ENCODE measurements at places on chromosomes 11 and 22.

DNA sequence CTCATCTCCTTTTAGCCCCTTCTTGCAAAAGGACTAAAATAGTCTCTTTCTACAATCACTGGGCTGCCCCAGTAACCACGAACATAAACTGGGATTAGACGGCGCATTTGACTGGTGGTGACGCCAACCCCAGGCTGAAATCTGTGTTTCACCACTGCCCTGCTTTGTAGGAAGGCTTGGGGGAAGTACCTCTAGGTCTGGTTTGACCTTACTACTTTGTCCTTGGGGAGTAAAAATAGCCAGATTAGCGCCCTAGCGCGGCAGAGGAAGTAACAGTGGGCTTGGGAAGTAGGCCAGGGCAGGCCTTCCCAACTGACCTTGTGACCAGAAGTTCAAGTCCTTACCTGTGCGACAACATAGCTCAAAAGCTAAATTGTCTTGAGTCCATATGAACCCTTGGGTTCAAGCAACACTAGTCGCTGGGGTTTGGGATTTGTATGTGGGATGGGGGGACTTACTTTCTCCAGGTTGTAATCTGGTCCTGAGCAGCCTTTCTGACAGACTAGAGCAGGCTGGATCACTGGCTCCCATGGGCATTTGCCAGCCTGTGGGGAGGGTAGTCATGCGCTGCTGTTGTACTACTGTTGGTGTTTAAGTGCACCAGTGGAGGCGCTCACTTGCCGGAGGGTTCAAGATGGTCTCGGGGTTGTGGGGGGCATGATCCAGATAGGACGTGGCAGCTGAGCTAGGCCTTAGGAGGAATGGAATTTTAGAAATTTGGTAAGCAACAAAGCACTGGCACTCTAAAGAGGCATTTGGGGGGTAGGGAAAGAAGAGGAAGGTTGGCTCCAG lies 953 bp upstream of the PACS1 start:
- peak; percentile 31 for DNase-seq

DNA sequence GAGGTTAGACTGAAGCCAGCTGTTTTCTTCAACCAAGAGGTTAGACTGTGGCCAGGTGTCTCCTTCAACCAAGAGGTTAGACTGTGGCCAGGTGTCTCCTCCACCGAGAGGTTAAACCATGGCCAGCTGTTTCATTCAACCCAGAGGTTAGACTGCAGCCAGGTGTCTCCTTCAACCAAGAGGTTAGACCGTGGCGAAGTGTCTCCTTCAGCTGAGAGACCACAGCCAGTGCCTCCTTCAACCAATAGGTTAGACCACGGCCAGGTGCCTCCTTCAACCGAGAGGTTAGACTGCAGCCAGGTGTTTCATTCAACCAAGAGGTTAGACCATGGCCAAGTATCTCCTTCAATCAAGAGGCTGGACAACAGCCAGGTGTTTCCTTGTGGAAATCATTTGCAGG lies 498.1 kb downstream of the TBC1D22A start:
- no peak for DNase-seq

GRCh38 chr11:94194712-94195111 lies 66.1 kb downstream of the PANX1 start:
- DNase-seq = no peak

DNA sequence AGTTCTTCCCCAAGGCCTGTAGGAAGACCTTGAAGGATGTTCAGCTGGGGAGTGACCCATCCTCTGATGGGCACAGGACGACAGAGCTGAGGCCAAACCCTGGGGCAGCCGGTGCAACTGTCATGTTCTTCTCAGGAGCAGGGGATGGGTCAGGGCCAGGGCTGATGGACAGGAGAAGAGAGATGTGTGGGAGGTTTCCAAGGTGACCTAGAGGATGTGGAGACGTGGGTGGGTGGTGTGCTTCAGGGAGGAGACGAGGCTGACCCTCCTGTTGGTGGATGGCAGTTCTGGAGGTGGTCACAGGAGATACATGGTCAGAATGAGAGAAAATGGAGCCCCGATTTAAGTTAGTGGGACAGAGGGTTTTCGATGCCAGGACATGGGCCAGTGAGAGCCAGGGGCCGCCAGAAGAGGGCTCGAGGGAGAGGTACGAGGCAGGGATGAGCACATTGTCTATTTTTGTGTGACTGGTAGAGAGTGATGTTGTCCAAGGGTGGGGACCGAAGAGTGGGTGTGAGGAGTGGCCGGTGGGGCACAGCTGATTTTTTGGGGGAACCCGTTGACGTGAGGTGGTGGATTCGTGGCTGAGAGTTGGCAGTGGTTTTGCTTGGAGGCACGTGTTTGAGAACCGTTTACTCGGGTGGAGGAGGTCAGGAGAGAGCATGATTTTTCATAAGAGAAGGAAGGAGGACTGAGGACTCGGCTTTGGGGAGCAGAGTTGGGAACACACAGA lies 14.6 kb downstream of the TBC1D22A start:
- no peak for DNase-seq

DNA sequence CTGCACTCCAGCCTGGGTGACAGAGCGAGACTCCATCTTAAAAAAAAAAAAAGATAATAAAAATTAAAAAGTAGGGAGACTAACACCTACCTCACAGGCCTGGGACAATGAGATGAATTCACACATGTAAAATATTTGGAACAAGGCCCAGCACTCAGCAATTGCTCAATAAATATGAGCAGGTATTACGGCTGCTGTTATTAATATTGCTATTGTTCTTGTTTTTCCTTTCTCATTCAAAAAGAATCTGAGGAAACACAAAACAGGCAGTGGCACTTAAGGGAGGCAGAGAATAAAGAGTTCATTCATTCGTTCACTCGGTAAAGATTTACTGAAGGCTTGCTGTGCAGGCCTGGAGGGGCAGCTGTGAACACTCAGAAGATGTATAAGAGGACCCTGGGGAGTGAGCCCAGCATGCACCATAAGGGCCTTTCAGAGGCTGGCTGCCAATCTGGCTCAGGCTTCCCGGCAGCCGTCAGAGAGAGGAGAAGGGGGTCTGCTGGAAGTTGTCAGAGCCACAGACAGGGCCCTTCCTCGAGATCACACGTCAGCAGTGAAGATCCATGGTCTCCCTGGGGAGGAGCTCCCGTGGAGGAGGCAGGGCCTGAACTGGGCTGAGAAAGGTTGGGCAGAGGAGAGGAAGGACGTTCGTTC lies 51.6 kb upstream of the TCF20 start:
- peak; percentile 31 for DNase-seq

- DNase-seq = no peak
Measured at GRCh38 chr11:15621565-15621964, 506.8 kb downstream of the INSC start.

GRCh38 chr11:22787551-22788162 lies 41.9 kb downstream of the SVIP start:
- peak; percentile 17 for DNase-seq

DNA sequence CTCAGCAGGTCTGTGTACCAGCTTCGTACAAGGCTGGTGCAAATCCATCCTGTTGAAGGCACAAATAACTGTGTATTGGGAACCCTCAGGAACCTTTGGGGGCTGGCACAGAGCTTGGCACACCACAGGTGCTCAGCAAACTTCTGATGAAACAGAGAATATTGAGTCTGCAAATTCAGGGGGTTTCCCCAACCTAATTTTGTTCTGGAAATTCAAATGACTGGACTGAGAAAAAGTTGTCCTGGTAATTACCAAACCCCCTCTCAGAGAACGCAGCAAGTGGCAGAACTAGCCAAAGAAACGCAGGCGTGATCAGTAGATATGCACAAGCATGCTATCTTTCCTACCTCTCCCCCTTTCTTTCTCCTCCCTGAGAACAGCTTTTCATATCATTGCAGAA lies 47.6 kb downstream of the LIF start:
- DNase-seq = no peak

DNA sequence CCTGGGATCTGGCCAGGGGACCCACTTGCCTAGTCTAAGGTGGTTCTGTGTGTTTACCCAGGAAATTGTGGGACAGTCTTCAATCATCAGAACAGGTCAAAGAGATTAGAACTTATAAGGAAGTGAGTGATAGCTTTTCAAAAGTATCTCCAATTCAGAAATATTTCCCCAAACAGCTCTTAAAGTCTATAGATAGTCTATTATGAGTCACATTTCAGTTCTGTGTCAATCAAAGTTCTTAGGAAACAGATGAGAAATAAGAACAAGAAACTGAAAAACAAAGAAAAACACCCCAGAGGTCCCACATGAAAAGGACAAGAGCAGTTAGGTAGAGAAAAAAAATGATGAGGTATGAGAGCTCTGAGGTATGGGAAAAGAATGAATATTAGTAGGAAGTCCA lies 381.4 kb upstream of the MPPED2 start:
- no peak for DNase-seq

- DNase-seq = no peak
Measured at GRCh38 chr11:102611291-102611690, 13.8 kb downstream of the MMP20 start.

GRCh38 chr11:61762798-61763197 lies 10.4 kb downstream of the MYRF start:
- no peak for DNase-seq

DNA sequence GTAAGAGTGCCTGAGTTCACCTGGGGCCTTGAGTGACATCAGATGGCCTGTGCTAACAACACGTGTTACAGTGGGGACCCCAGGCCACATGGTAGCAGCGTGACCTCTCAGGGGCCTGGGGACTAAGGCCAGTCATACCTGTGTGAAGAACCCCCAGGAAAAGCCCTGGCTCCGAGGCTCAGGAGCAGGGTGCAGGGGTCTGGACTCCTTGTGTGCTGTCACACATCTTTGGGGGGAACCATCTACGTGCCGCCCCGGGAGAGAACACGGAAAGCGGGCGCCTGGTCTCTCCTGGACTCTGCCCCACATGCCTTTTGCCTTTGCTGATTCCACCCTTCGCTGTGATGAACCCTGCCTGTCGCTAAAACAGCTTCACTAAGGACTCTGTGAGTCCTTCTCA lies 48.7 kb downstream of the SHANK2 start:
- no peak for DNase-seq

DNA sequence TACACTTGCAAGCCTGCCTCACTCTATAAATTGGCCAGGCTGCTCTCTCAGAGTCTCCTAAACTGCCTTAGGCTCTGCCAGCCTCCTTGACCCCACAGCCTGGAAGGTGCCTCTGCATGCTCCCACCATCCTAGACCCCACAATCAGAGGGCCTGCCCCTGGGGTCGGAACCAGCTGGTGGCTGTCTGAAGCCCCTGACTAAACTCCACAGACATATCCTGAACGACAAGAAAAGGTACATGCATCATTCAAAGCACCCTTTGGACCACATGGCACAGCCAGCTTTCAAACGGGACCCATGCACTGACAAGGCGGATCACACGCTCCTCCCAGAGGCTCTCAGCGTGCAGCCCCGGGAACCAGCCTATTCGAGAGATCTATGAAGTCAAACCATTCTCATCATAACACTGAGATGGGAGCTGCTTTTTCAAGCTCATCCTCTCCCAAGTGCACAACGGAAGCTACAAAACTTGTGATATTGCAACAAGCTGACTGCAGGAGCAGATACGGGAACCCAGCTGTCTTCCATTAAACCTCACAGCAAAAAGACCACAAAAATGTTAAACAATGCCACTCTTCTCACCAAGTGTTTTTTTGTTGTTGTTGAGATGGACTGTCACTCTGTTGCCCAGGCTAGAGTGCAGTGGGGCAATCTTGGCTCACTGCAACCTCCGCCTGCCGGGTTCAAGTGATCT lies 8.1 kb downstream of the SHANK2 start:
- DNase-seq = no peak

DNA sequence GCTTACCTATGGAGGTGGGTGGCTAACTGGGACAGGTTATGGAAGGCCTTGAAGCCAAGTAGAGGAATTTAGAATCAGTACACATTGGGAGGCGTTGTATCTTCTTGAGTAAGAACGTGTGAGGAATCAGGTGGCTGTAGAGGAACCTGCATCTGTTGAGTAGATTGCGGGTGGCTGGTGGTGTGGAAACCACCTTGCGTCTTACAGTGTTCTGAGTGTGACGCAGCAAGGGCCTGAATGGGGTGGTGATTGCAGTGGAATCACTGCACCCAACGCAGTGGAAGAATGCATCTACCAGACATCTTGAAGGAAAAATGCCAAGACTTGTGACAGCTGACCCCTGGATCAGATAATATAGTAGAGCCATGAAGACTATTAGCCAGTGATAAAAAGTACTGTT lies 110.8 kb upstream of the NNMT start:
- DNase-seq = no peak

- no peak for DNase-seq
Measured at GRCh38 chr11:101940901-101941520, 24.7 kb upstream of the ANGPTL5 start.

DNA sequence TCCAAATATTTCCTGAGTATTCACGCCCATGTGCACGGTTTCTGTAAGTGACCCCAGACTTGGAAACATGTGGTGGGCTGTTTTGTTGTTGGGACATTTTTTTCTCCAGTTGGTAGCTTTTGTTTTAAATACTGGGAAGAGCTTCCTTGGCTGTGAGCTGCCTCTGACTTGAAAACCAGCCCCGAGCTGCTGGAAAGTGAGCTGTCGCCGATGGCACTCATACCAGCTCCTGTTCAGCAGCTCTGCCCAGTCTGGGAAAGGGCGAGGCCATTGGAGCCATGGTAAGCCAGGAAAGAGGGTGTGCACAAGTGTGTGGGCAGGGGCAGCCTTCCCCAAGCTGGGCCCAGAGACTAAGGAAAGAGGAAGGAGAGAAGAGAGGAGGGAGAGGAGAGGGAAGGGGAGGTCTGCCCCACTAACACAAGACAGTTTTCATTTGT lies 3.2 kb upstream of the FLI1 start:
- DNase-seq = no peak

GRCh38 chr11:114426280-114426679 lies 13.0 kb upstream of the REXO2 start:
- no peak for DNase-seq

GRCh38 chr11:84857746-84858145 lies 769.4 kb downstream of the DLG2 start:
- no peak for DNase-seq

- no peak for DNase-seq
Measured at GRCh38 chr11:62879235-62879978, 1.3 kb upstream of the SLC3A2 start.

DNA sequence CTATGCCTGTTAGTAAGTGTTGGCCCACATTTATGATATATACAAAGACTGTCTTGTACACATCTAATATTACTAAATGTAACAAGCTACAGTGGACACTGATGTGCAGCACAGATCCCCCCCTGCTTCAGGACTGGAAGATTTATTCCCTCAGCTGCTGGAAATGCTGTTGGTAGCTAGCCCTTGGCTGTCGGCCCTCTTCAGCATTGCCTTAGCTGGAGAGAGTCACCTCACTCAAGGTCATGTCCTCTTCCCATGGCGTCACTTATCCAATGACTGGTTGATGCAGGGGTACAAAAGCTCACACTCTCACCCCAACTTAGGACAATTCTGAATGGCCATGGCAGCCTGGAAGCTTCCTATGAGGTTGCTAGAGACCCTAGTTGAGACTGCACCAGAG lies 312.7 kb downstream of the SOX6 start:
- no peak for DNase-seq

DNA sequence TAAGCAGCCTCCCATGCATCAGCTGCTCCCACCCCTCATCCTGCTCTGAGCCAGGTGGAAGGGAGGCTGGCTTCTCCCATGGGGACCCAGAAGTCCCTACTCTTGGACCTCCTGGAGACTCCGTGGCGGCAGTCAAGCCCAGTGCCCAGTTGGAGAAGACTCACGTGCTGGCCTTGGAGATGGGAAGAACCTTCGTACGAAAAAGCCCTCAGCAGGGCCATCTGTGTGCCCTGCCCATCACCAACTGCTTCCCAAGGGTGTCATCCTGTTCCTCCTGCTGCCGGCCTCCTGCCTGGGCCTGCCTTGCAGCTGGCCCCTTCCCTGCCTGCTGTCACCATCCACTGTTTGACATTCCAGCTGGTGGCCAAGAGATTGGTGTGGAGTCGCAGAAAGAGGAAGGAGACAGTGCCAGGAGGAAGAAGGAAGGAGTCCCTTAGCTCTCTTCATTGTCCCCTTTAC lies 28.0 kb downstream of the ARHGAP1 start:
- DNase-seq = no peak
